Choroid plexus epithelial cell (primary cell): ENCODE measurements at places on chromosomes 1 and 21.

DNA sequence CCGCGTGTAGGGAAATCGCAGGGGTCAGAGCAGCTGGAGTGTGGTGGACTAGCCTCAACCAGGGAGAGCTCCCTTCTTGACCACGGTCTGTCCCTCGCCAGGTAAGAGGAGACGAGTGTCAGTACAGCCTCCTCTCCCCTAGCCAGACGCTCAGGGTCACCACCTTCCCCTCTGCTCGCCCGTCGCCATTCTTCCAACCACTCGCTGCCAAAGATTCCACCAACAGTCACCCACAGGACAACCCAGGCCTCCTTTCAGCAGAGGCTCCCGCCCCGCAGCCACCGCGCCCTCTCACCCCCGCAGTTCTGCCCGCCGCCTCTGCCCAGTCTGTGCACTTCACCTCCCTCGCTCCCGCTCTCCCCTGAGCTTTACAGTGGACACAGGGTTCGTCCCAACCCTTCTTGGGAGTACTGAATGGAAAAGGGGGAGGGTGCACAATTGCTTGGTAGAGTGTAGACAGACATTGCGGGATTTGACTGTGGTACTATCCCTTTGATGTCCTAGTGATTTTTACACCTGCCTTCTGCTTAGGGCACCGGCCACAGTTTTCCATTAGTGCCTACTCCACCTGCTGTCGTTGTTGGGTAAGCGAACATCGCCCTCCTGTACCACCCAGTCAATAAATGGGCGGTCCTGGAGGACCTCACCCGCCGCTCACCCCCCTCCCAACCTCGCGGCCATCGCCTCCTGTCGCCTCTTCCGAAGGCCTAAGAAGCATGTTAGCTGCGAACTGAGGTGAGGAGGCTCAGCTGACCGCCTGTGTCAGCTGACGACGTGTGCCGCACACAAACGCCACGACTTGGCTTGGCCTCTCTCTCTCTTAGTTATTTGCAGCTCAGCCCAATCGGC lies 9.2 kb upstream of the NBPF11 start:
- no peak for DNase-seq

DNA sequence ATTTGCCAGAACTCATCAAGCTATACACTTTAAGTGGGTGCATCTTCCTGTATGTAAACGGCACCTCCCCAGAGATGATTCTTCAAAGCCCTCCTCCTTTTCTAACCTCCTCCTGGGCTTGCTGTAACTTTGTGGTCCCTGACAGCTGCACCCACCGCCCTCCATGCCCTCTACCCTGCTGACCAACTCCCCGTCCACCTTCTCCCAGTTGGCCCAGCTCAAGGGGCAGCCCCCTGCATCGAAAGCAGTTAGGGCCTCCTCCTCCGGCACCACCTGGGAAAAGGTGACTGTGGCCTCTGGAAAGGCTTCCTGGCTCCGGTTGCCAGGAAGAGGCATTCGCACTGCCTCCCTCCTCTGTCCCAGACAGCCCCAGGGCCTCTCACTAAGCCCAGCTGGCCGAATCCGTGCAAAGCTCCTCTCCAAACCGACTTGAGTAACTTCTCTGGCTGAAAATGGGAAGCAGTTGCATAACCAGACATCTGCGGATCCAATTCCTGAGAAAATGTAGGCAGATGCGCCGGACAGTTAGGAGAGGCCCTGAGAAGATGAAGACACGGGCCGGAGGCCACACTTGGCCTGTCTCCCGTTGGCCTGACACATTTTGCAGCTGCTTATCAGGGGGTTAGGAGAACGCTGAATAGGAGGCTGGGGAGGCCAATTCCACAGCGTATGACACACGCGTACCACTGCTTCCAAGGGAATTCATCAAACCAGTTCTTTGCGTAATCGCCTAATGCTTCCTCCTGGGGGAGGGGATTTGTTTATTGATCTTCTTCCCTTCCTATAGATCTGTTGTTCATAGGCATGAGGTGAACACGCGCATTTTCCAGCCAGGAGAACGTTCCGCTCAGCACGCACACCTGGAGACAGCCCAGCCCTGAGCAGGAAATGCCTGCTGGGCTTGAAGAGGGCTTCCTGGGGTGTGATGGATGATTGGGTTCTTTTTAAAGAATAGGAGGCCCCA lies 48.7 kb upstream of the COL6A2 start:
- peak; percentile 98 for DNase-seq

DNA sequence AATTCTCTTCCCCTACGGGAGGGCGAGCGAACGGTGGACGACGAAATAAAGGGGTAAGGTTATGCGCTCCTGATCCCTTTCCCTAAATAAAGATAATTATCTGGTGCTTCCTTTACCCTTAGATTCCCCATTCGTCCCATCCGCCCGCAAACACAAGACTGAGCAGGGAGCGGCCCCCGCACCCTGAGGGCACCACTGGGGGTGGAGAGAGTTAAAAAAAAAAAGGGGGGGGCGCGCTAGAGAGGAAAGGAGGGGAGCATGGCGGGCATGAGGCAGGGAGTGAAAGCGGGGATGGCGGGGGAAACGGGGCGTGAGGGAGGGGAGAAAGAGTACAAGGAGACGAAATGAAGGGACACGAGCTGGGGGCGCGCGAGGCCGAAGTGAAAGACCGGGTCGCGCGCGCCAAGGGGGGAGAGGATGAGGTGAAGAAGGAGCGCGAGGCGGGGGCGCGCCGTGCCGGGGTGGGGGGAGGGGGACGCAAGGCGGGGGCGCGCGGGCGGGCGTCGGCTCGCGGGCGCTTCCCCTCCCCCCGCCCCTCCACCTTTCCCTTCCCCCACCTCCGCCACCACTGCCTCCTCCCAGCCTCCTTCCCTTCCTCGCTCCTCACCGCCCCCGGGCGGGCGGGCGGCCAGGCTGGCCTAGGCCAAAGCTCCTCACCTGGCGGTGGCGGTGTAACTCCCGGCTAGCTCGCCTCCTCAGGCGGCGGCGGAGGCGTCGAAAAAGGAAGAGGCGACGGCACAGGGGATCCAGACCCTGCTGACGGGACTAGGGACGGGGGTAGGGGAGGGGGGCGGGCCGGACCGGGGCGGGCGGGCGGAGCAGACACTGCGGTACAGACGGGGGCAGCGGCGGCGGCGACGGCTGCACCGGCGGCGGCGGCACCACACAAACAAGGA lies 448 bp downstream of the GATAD2B start:
- no peak for DNase-seq

DNA sequence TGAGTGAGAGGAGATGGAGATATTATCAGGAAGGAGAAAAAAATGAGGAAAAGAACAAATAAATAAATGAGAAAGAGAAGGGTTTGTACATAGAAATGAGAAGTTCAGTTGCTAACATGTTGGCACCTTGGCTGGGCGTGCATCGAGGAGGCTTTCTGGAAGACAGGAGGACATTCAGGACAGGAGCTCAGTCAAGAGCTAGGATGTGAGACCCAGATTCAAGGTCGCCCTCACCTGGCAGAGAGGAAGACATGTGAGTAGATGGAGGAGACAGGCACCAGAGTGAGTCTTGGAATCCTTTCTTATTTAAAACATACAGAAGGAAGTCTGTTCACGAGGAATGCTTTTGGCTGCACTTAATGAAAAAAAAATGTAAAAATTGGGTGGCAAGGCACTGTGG lies 640.9 kb downstream of the NPHP4 start:
- DNase-seq = no peak

DNA sequence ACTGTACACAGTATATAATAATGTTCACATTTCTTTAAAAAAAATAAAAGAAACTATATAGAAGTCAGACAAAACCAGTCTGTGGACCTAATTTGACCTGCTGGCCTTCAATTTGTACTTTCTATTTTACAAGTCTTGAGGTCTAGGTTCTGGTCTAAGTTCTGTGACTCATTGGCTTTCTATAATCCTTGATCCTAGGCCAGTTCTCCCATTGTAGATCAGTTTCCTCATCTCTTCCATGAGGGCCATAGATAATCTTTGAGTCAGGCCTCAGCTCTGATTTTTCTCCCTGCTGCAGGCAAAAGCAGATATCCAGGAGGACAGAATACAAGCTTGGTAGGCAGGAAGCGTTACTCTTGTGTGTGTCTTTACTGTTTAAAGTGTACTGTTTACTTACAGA lies 603.7 kb upstream of the CAMK1G start:
- no peak for DNase-seq

DNA sequence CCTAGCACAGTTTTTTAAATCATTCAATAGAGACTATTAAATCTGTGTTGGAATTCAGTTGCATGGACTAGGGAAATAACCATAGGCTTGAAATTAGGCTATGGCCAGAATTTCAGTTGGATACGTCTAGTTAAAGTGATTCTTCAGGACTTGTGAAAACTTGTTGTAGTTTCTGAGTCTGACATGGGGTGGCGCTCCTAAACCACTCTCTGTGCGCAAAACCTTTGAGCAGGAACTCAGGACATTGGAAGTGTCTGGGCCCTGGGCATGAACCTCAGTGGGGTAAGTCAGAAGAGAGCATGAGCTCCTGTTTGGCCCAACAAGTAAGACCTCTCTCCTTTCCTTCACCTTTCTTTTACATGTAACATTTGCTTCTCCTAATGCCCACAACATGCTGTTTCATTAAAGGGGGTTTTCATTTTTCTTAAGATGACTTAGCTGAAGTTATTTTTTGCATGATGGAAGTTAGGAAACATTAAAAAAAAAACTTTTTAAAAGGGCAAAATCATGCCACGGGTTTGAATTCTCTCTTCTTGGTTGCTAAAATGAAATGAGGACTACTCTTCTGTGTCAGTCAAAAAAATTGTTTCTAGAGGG lies 17.1 kb upstream of the CCDC190 start:
- peak; percentile 94 for DNase-seq

DNA sequence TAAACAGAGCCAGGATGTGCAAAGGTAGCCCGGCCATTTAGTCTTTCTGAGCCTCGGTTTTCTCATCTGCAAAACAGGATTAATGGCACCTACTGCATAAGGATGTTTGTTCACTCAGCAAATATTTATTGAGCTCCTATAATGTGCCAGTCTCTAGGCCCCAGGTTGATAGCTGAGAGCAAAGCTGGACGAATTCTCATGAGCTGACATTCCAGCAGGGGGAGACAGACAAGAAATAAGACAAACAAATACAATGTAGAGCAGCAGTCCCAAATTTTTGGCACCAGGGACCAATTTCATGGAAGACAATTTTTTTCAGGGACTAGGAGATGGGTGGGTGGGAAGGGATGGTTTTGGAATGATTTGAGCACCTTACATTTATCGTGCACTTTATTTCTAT lies 74.3 kb upstream of the PAX7 start:
- DNase-seq = peak; percentile 57

GRCh38 chr1:75345538-75346292 lies 211.5 kb downstream of the LHX8 start:
- DNase-seq = peak; percentile 52

- no peak for DNase-seq
Measured at GRCh38 chr1:110538075-110538474, 19.1 kb upstream of the KCNA10 start.

GRCh38 chr1:174572771-174573170 lies 125.0 kb downstream of the GPR52 start:
- no peak for DNase-seq

- no peak for DNase-seq
Measured at GRCh38 chr1:209364716-209365115, 218.8 kb upstream of the CAMK1G start.

- no peak for DNase-seq
Measured at GRCh38 chr1:198178615-198179014, 21.8 kb downstream of the NEK7 start.

DNA sequence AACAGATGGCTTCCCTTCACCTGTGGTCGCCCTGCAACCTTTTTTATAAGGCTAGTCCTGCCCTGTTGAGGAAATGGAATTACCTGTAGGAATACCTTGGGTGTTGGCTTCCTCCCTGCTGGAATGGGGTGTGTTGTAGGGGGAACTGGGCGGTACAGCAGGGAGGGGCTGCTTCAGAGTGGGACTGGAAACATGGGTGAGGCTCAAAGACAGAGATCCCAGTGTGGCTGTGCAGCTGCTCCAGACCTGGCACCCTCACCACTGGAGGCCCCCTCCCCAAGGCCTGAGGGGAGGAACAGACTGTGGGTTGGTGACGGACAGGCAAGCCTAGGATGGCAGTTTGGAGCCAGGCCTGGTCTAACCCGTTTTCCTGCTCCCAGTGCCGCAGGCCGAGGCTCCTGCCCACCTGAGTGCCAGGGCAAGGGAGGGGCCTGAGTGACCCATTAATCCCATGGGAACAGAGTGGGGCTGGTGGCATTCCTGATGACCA lies 4.5 kb downstream of the EFNA3 start:
- DNase-seq = no peak

DNA sequence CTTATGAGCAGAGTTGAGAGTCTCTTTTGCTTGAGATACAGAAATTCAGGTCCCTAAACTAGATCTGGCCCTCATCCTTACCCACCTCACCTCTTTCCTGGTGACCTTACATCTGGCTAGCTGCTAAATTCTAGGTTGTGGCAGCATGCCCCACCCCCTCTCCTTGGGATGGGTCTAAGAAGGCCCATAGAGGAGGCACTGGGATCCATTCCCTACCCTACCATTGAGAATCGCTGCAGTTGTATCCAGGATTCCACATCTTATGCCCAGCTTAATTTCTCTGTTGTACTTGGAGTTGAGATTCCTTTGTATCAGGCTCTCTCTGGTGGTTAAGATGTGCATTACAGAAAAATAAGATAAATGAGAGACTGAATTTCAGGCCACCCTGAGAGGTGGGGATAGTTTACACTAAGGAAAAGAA lies 9.5 kb upstream of the TMEM39B start:
- DNase-seq = peak; percentile 84

DNA sequence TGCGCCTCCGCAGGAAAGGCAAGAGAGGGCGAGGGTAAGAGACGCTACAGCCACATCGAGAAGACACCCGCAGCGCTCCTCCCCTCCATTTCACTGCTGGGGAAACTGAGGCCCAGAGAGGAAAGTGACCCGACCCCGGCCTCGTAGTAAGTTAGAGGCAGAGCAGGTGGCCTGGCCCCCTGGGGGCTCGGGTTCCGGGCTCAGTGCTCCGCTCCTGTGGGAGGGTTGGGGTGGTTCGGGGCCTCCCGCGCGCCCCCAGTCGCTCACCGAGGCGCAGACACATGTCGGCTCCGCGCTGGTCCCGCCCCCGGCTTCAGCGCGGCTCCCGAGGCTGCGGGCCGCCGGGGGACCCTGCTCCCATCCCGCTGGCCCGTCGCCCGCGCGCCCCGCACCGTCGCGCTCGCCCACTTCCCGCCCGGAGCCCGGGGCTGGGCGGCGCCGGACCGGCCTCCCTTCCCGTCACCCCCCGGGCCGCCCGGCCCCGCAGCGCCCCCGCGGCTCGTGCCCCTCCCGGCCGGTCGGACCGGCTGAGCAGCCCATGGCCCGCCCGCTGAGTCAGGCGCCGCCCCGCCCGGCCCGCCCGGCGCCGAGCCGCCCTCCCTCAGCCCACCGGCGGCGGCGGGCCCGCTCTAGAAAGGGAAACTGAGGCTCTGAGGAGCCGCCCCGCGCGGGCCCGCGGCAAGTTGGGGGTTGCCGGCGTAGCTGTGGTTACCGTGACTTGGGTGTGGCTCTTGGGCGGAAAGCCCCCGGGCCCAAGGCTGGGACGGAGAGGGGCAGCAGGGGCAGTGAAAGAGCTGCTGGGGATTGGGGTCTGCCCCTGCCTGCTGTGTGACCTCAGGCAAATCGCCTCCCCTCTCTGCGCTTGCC lies at the start of gene TMEM54:
Gene TMEM54, minus strand, starts transcription at position 434 of the 867 bp plus-strand sequence. Its CDS starts 151 bp downstream, at position 283.
- no peak for DNase-seq

DNA sequence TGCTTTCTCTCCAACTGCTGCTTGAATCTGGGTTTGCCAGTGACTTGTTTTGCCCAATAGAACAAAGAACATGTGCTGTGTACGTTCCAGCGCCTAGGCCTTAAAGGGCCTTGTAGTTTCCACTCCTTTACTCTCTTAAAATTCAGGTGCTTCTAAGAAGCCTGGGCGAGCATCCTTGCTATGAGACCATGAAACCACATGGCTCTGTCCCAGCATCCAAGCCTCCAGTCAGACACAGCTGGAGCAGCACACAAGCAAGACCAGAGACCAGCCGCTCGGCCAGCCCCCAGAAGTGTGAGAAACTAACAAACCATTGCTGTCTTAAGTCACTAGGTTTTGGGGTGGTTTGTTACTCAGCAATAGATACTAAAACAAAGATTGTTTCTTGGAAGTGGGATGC lies 15.1 kb downstream of the PLEKHO1 start:
- no peak for DNase-seq
